Fibroblast of the aortic adventitia (primary cell): ENCODE measurements at places on chromosomes 3 and 15. TPM values are rescaled to one million over a fixed set of nuclear protein-coding genes. Genes with fewer than 3 reads are reported as not detected.

LTK gene
- total RNA-seq = under 0.01 TPM in 1 of 2 replicates, not detected in the other

SLC51A gene
- total RNA-seq = not detected in 2 replicates

PTX3 gene
- total RNA-seq = 175 and 216 TPM in 2 replicates

TUSC7 gene
- not detected in 2 replicates for total RNA-seq

WNT5A gene
- total RNA-seq = 5.8 and 42.4 TPM in 2 replicates

SLC6A1 gene
- not detected in 2 replicates for total RNA-seq

TMEM207 gene
- not detected in 2 replicates for total RNA-seq

NAALADL2 gene
- 11.4 and 54.5 TPM in 2 replicates for total RNA-seq

ZNF660 gene
- 2.0 and 6.9 TPM in 2 replicates for total RNA-seq

BTLA gene
- total RNA-seq = not detected in 2 replicates

FETUB gene
- total RNA-seq = not detected in 2 replicates

PRKAR2A gene
- 33.9 and 43.4 TPM in 2 replicates for total RNA-seq

CPLX3 gene
- total RNA-seq = not detected in 2 replicates

PFKFB4 gene
- 4.7 and 6.1 TPM in 2 replicates for total RNA-seq

ESYT3 gene
- total RNA-seq = 0.27 and 0.65 TPM in 2 replicates

MKRN3 gene
- total RNA-seq = 0.45 and 0.65 TPM in 2 replicates

GOLGA6D gene
- total RNA-seq = not detected in 2 replicates

SHF gene
- total RNA-seq = 1.9 and 11.0 TPM in 2 replicates

SACM1L gene
- total RNA-seq = 18.5 and 30.7 TPM in 2 replicates

C15orf62 gene
- total RNA-seq = 0.18 and 0.57 TPM in 2 replicates

GOLGA8J gene
- not detected in 2 replicates for total RNA-seq

ABHD5 gene
- total RNA-seq = 15.5 and 27.4 TPM in 2 replicates

CCR1 gene
- 0.08 and 0.90 TPM in 2 replicates for total RNA-seq

OR5AC2 gene
- not detected in 2 replicates for total RNA-seq

CYP8B1 gene
- total RNA-seq = not detected in 2 replicates

DUOX1 gene
- not detected in 2 replicates for total RNA-seq

MOBP gene
- not detected in 2 replicates for total RNA-seq

ABCF3 gene
- total RNA-seq = 32.4 and 49.4 TPM in 2 replicates

KNL1 gene
- total RNA-seq = 1.3 and 35.9 TPM in 2 replicates

THSD4 gene
- 28.1 and 50.9 TPM in 2 replicates for total RNA-seq

APH1B gene
- 7.8 and 22.3 TPM in 2 replicates for total RNA-seq

TRH gene
- total RNA-seq = 2.5 TPM in 1 of 2 replicates, not detected in the other

GOLGA6L7 gene
- not detected in 2 replicates for total RNA-seq

ADAMTS9 gene
- total RNA-seq = 0.54 and 3.7 TPM in 2 replicates

C3orf20 gene
- not detected in 2 replicates for total RNA-seq

DOCK3 gene
- total RNA-seq = 0.36 and 0.41 TPM in 2 replicates

LHFPL4 gene
- not detected in 2 replicates for total RNA-seq

AQP9 gene
- 0.09 and 1.1 TPM in 2 replicates for total RNA-seq

UTS2B gene
- 1.3 TPM in 1 of 2 replicates, not detected in the other for total RNA-seq

SI gene
- total RNA-seq = not detected in 2 replicates

CP gene
- total RNA-seq = 1.2 TPM in 1 of 2 replicates, not detected in the other
